ENCODE measurements at places on chromosomes 11 and 22. TPM values are rescaled to one million over a fixed set of nuclear protein-coding genes. Genes with fewer than 3 reads are reported as not detected.

DNA sequence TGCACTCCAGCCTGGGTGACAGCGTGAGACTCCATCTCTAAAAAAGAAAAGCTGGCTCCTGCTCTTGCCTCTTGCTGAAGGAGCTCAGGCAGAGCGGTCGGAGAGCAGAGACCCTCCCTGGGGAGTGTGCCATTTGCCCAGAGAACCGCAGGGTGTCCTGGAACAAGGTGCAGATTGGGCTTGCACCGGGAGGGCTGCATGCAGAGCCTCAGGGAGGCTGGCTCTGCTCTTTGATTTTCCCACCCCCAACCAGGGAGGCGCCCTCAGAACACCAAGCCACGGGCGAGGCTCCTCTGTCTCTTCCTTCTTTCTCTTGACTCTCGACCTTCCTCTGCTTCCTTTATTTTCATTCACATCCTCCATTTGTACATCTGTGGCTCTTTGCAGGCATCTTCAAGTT is 889.1 kb downstream of the OPCML start:
- no peak for DNase-seq

DNA sequence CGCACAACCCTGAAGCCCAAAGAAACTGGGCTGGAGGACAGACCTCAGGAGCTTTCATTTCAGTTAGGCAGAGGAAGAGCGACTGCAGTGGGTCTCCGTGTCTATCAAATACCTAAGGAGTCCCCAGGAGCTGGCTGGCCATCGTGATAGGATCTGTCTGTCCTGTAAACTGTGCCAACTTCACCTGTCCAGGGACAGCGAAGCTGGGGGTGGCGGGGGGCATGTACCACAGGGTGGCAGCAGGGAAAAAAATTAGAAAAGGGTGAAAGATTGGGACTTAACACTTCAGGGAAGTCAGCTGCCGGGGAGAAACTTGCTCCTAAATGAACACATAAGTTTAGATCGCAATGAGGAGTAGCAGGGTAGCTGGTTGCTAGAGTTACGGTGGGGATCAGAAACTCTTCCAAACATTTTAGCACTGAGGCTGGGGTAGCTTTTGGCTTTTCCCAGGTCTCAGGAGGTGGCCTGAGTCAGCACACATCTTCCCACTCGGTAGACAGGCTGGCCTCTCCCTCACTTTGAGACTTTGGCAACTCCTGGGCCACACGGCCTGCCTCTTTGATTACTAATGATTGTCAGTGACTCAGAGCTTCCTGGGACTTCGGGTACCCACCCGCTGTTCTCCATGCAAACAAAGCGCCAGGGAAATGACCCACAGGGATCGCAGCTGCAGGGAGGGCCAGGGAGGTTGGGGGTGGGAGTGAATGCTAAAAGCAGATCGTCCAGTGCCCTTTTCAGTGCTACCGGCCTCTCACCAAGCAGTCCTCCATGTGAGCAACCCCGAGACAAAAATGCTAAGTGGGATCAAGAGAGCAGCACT is 2.9 kb upstream of the MTFP1 start:
- peak; percentile 68 for DNase-seq

- DNase-seq = no peak
Measured at GRCh38 chr11:83723999-83724398, 437.8 kb upstream of the CCDC90B start.

- no peak for DNase-seq
Measured at GRCh38 chr11:122494221-122494620, 161.3 kb upstream of the UBASH3B start.

DNA sequence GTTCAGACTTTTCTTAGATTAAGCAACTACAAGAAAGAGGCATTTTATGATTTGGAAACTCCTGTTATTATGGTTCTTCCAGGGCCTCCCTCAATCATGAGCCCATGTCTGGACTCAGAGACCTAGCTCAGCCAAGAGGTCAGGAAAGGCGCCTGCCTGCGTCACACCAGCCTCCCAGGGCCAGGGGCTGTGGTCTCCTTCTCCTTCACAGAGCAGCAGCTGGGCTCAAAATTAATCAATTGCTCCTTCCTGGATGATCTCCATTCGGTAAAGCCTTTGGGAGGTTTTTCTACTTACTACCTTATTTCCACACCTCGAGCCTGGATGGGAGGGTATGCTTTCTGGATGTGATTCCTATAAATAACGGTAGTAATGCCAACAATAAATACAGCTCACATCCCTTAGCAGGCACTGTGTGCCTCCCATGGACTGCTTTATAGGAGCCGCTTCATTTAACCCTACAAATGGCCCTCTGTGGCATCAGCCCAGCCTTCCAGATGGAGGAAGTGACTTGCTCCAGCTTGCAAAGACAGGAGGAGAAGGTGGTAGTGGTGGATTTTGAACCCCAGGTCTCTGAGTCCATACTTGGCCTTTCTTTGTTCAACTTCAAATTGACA is 1445.6 kb downstream of the TBC1D22A start:
- no peak for DNase-seq

GRCh38 chr11:112581747-112582146 is 321.1 kb upstream of the PLET1 start:
- DNase-seq = no peak

GRCh38 chr22:48513446-48513845 is 1314.2 kb downstream of the BRD1 start:
- no peak for DNase-seq

GRCh38 chr22:33314316-33314715 is 256.1 kb upstream of the SYN3 start:
- no peak for DNase-seq

SLC22A8 gene
- polyA plus RNA-seq = not detected

OR52I2 gene
- not detected for polyA plus RNA-seq

- no peak for DNase-seq
Measured at GRCh38 chr11:126703662-126704061, 296.9 kb downstream of the KIRREL3 start.

GRCh38 chr11:109150581-109150980 is 271.4 kb upstream of the C11orf87 start:
- DNase-seq = no peak

ME3 gene
- polyA plus RNA-seq = 25.2 TPM

GRCh38 chr22:24806663-24807001 is 621 bp downstream of the SGSM1 start:
- no peak for DNase-seq

GUCY1A2 gene
- 1.5 TPM for polyA plus RNA-seq

DNA sequence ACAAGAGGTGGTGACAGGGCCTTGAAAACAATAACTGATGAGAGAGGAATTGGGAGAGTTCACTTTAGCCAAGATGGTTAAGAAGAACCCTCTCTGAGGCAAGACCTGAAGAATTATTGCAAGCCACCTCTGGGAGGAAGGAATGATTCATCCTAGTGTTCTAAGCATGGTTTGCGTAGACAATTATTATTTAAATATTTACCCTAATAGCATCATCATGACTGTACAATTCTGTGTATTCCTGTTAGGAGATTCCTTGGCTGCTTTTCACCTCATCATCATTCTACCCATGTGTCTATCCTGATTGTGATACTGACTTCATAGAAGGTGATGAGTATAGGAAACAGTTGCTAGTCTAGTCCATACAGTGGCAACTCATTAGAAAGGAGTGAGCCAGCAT is 264.4 kb downstream of the DDX10 start:
- no peak for DNase-seq

DNA sequence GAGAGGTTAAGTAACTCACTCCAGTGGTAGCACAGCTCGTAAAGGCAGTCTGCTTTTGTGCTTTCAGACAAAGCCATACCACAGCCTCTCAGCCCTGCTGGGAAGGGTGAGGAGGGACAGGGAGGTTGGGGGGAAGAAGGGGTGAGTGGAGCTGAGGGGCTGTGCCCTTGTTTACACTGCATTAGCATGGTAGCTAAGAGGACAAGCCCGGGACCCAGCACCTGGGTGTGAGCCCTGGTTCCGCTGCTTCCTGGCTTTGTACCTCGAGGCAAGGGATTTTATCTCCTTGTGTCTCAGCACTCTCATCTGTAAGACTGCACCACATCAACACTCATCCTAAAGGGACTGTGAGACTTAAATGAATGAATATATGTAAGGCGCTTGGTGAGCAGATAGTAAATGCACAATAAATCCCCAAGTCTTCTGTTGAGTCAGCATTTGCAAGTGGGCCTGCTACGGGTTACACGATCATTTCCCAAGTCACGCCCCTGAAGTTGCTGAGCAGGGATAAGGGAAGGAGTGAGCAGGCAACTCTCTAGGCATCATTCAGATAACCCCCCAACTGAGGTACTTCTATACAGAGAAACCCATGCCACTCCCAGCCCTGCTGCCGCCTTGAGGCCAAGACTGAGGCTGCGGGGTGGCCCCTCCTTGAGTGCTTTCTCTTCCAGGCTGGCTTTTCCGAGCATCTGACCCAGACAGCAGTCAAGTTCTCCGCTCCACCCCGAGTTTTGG is 7.5 kb downstream of the RASD2 start:
- no peak for DNase-seq

GRCh38 chr11:120525261-120526171 is 14.0 kb downstream of the GRIK4 start:
- DNase-seq = peak; percentile 26

GDPD4 gene
- 0.32 TPM for polyA plus RNA-seq

GRCh38 chr11:90148900-90149299 is 14.4 kb downstream of the NAALAD2 start:
- no peak for DNase-seq

- no peak for DNase-seq
Measured at GRCh38 chr22:35868938-35869337, 151.3 kb downstream of the APOL5 start.

GRCh38 chr22:37442537-37442936 is 15.3 kb upstream of the ELFN2 start:
- no peak for DNase-seq

MUC6 gene
- 0.06 TPM for polyA plus RNA-seq

DNA sequence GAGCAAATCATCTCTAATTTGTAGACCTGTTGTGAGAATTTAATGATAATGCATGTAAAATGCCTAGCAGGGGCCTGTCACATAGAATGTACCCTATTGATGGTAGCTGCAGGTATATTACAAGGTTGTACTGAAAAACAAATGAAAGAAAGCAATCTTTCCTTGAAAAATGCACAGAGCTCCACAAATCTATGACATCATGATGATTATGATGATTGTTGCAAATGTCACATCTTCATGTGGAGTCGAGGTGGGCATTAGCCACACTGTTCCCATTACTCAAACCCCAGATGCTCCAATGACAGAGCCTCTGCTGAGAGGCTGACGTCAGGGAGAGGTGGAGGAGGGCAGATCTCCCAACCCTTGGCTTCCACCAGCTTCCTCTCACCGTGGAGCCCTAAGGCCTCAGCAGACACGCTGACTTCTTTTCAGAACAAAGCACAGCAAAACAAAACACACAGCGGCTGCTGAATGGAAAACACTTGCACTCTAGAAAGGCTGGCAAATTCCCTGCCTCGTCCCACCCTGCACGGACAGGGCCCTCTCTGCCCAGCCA is 298.3 kb downstream of the KIRREL3 start:
- DNase-seq = no peak

LMO2 gene
- polyA plus RNA-seq = 48.2 TPM
